ENCODE measurements at places on chromosomes 13 and 19.

GRCh38 chr13:39038569-39039030, 344 bp downstream of the NHLRC3 start:
- DNase-seq, result no peak

DNA sequence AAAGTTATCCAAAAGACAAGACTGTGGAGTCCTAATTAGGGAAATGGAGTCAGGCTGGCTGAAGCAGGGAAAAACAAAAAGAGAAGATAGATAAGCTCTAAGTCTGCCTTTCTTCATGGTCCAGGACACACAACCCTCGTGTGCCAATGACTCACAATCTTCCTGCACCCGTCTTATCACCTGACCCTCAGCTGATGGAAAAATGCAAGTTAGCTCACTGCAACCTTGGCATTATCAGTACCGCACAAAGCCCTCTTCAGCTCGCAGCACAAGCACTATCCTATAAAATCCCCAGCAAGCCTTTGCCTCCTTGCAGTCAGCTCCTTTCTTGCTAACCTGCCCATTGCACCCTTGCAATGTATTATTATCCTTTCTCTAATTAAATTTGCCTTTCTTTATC, 4.3 kb downstream of the OR7A5 start:
- DNase-seq, result no peak

GRCh38 chr13:51275101-51275500, 52.9 kb downstream of the FAM124A start:
- no peak for DNase-seq

DNA sequence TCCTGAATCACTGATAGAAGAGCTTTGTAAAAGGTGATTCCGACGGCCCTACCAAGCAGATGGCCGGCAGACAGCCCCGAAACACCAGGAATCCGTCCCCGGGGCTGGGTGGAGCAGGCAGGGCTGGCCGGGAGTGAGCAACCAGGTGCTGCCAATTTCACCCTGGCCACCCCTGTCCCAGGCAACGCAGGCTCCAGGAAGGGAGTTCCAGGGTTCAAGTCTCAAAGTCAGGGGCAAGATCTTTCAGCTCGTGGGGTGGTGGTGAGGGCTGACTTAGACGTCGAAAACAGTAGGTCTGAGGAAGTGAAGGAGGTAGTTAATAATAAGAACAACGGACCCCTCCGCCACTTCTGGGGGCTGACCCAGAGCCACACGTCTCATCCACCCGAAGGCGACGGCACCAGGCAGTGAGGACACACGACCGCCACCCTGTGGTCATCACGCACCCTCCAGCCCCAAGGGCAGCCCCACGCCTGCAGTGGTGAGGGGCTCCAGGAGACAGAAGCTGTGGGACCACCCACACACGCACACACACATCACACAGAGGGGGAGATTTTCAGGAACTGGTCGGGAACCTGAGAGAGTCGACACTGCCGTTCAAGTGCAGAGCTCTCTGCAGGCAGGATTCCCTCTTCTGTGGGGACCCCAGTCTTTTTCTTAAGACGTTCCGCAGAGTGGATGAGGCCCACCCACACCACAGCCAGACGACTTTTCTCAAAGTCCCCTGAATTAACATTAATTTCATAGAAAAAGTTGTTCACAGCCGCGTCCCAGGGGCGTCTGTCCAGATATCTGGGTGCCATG, 67.2 kb downstream of the SPACA7 start:
- DNase-seq, result no peak

DNA sequence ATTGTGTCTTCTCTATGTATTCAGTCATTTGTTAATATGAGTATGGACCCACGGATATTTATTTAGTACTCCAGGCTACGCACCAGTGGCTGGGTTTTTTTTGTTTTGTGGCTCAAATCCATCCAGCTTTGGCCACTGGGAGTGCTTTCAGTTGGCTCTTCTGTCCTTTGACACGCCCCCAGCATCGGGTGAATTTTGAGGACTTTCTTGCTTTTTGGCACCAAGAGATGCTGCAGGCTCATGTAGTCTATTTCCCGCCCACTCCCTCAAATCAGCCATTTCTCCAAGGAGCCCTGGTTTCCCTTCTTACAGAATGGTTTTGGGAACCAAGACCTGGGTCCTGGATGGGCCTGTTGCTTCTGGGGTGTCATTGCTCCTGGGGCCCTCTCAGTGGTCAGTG, 55.8 kb downstream of the SMARCA4 start:
- no peak for DNase-seq
